ENCODE measurements at places on chromosomes 1 and 21. TPM values are rescaled to one million over a fixed set of nuclear protein-coding genes. Genes with fewer than 3 reads are reported as not detected.

The HAO2 gene
- not detected for total RNA-seq

The PDZK1 gene
- 0.95 TPM for total RNA-seq

The MTARC1 gene
- 8.5 TPM for total RNA-seq

The DPT gene
- total RNA-seq, result not detected

The RAB42 gene
- total RNA-seq, result 3.5 TPM

The DENND2D gene
- total RNA-seq, result 1.0 TPM

The FTCD gene
- not detected for total RNA-seq

The SH2D1B gene
- 0.10 TPM for total RNA-seq

The RHD gene
- not detected for total RNA-seq

The SDF4 gene
- total RNA-seq, result 130 TPM

The PFDN2 gene
- total RNA-seq, result 106 TPM

The PODN gene
- not detected for total RNA-seq

The AMPD1 gene
- total RNA-seq, result not detected

The GUCA2B gene
- 0.37 TPM for total RNA-seq

The VPS26C gene
- total RNA-seq, result 28.9 TPM

The GNAT2 gene
- total RNA-seq, result not detected

The ACTL8 gene
- 1.7 TPM for total RNA-seq

The KCNJ9 gene
- not detected for total RNA-seq

The SZT2 gene
- 5.9 TPM for total RNA-seq

The UMODL1 gene
- not detected for total RNA-seq

The PGLYRP3 gene
- total RNA-seq, result not detected

The PATJ gene
- total RNA-seq, result 4.1 TPM

The RNU1-1 gene
- total RNA-seq, result not detected

Measured in A549 treated with AZD2906 at 1 μM for 4 hours (cell line).